ENCODE measurements at places on chromosomes 7 and 10.

GRCh38 chr10:51012073-51012472, 62.2 kb upstream of the PRKG1 start:
- no peak for DNase-seq

GRCh38 chr7:129657363-129657762, 45.8 kb downstream of the NRF1 start:
- DNase-seq: no peak

DNA sequence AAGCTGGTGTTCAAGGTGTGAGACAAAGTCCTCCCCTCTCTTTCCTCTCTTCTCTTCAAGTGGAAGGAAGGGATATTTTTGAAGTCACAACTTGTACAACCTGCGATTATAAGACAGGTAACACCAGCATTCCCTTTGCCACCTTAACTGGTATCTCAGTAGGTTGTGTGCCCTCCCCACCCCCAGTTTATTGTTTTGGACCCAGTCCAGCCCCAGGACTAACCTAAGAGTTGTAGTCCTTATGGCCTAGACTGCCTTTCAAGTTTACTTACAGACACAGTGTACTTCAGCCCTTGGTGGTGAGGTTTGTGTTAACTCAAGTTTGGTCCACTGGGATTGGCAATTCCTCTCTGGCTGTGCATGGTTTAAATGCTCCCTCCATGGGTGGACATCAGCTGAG, 26.8 kb upstream of the CYP2C8 start:
- no peak for DNase-seq

DNA sequence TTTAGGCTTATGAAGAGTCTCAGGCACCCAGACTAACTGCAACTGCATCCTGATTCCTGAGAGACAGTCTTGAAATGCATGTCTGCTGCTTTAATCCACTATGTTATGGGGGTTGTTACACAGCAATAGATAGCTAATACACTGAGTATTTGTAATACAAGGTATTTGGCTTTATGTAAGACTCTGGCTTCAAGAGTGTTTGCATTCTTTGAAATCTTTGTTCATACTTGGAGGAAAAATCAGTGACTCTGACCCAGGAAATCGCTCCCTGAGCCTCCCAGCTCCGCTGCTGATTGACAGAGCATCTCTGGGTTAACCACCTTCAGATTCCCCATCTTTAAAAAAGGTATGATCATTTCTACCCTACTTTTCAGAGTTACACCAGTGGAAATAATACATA, 133.9 kb downstream of the MTPAP start:
- no peak for DNase-seq

DNA sequence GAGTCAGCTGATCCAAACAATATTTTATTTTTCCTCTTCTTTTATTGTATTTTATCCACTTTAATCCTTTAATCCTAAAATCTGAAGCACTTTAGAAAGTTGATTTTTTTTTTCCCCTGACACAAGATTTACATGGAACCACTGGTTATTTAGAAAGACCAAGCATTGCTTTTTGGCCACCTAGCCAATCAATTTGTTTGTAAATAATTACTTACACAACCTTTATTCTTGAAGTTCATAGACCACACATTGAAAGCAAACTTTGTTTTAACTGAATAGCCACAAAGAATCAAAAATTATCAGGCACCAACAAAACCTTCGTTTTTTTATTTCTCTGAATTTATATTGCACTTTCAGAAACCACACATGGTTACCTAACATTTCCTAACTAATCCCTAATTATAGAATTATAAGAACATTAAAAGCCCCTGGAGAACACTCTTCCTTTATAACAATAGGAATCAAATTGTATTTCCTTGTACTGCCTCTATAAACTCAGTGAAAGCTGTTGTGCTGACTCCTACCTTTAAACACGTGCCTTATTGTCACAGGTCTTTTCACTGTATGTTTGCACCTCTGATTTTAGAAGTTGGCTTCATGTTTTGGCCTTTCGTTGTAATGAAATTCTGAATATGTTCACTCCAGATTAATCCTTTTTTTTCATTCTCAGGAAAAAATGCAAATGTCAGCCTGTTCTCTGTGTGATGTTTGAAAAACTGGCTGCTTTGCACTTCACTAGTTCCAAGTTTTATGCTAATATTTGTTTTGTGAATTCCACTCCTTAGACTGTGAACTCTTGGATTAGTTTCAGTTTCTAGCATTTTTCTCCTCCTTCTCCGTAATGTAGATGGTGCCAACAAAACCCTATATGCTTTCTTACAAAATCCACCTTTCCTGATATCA, 1511.9 kb downstream of the REEP3 start:
- DNase-seq: no peak

DNA sequence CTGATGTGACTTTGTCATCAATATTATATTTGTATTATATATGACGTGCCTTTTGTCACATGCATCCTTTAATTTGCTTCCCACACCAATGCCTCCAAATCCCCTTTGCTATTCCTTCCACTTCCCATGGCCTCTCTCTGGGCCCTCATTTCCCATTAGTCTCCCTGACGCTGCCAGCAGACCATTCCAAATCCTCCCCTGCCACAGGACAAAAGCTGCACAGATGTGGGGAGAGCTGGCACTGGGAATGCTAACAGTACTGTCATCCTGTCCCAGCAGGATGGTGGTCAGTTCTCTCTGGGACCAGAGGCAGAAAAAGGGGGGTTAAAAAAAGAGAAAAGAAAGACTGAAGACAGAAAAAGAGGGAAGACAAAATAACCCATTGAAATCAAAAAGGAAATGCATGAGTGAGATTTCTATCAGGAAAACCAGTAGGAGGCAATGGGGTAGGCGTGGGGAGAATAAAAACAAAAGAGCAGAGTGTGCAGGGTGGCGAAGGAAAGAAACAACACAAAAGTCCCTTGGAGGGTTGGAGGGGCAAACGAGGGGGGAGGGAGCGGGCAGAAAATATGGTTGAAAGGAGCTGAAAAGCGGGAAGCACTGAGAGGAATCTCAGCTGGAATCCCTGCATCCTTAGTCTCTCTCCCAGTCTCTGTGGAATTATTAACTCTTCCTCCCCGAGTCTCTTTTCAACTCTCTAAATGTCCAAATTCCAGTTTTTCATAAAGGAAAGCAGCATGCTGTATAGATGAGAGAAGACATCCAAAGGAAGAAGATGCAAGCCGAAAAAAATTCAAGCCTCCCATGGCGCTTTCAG, 59.2 kb upstream of the PTN start:
- DNase-seq: no peak

DNA sequence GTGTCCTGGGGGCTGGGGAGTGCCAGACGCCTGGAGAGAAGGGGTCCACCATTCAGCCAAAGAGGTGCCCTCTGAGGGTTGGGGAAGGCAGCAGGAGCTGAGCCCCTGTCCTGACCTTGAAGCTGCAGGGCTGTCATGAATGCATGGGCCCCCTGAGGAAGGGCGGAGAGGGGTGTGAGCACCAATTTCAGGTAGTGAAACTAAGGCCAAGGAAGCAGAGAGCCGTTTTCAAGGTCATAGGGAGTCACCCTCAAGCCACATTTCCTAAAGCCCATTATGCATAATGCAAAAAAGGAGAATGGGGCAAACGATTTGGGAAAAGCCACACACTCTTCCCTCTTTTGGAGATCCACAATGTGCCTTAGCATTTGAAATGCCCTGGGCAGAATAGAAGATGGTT, 37.2 kb downstream of the FIGNL1 start:
- no peak for DNase-seq

DNA sequence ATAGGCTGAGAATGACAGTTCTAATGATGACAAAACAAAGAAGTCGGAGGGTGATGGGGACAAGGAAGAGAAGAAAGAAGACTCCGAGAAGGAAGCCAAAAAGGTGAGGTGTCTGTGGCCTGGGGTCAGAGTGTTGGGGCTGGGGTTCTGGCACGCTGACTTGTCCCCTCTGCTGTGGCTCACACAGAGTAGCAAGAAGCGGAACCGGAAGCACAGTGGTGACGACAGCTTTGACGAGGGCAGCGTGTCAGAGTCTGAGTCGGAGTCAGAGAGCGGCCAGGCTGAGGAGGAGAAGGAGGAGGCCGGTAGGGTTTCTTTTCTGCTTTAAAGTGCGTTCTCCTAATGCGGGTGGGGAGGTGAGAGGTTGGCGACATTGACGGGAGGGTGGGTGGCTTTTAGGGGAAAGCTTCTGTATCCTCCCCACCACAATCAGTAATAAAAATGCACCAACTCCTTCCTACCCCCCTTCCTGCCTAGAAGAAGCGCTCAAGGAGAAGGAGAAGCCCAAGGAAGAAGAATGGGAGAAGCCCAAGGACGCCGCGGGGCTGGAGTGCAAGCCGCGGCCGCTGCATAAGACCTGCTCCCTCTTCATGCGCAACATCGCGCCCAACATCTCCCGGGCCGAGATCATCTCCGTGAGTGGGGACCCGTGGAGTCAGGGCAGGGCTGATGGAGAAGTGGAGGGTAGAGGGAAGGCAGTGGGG, 4.6 kb downstream of the UFSP1 start:
- no peak for DNase-seq

DNA sequence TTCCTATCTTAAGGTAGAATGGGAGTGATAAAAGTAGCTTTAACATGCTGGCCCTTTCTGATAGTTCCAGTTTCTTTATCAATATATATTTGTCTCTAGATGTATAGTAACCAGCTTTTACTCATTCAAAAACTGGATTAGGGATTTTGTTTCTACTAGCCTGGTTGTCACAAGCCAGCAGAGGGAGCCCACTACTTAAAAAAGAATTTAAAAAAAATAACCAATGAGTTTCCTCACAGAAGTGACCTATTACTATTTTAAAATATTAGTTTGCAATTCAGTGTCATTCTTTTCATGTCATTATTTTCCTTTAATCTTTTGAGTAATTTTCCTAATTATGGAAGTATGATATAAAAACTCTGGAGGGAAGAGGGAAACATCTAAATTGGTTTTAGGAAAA, 142.1 kb downstream of the PHTF2 start:
- DNase-seq: peak; percentile 8

GRCh38 chr7:116678780-116679179, 6.8 kb downstream of the MET start:
- DNase-seq: no peak

GRCh38 chr7:131225619-131226513, 101.8 kb upstream of the MKLN1 start:
- peak; percentile 27 for DNase-seq

DNA sequence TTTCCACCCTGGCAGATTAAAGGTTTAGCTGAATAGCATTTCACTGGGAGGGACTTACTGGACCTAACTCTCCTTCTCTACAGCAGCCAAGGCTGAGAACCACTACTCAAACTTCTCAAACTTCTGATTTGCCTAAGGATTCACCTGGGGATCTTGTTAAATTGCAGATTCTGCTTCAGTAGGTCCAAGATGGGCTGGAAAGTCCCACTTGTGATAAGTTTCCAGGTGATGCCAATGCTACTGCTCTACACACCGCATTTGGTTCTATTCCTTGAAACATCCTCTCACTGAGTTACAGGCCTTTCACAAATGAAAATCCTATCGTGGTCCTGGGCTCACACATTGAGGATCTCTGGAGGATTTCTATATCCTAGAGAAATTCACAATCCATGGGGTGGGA, 147.9 kb downstream of the CHCHD3 start:
- no peak for DNase-seq

DNA sequence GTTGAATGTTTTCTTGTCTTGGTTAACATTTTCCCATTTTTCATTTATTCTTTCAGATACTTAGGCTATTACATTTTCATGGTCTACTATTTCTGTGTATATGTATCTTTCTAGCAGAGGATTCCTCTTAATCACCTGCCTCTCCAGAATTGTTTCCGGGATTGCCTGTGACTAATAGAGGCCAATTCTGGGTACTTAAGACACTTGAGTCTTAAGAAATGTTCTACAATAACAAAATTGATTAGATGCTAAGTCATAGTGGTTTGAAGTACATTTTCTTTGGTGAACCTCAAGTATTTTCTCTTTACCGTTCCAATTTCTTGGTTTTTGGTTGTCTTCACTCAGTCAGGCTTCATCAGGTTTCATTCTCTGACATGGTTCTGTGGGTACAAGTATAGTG, 26.4 kb downstream of the BBS9 start:
- DNase-seq: no peak

DNA sequence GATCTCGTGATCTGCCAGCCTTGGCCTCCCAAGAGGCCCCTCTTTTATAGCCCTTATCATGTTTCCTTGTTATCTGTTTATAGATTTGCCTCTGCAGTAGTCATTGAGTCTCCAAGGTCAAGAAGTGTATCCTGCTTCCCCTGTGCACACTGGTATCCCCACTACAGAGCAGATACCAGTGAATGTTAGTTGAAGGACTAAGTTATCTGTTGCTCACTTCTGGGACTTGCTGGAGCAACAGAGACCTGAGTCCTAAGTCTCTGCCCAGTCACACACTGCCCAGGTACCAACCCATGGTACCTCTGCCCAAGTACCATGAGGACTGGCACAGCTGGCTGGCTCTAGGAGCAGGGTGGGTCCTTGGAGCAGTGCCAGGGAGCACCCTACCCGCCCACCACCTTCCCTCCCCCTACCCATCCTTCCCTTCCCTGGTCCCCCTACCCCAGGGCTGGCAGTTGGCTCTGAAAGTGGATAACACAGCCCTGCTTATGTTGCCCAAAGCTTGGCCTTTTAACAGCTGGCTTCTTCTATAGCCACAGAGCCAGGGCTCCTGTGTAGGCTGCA, 26.5 kb upstream of the PDCD4 start:
- DNase-seq: no peak

DNA sequence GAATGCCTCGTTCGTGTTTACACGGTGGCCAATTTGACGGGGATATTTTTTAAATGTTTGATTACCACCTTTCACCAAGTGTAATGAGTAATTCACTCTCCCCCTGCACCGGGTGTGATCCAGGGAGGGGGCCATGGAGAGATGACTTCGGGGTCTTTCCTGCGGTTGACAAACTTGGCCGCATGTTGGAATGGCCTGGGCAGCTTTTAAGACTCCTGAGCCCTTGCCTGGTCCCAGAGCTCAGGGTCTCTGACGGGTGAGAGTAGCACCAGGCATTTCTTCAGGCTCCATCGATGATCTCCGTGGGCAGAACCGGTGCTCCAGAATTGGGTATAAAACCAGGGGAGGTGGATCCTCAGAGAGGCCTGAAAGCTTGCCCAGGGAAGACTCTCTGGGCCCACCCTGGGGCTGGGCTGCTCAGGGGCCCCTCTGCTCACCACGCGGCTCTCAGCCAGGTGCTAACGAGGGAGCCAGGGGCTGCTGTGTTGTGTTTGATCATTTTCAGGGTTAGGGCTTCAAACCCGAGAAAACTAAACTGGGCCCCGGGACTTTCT, 882 bp downstream of the ZNF282 start:
- no peak for DNase-seq

DNA sequence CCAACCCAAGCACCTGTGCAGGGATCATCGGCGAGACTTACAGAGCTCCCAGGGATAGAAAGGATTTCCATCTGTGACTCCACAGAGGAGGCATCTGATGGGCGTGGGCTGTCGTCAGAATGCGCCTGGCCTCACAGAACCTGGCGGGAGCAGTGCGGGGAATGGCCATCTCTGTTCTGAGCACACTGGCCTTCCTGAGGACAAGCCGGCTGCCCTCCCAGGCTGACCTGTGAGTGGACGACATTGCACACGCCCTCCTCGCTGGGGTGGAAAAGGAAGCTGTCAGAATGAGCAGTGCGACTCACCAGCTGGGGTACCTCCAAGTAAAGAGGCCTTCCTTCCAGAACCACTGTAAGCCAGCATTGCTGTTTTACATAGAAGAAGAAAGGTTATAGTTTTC, 234.6 kb upstream of the PITRM1 start:
- DNase-seq: peak; percentile 29

All from NCI-H146 (cell line).